ENCODE measurements at places on chromosomes 5 and 9.
A peak's percentile ranks its signal among the peaks of the same experiment; 100 is the strongest.

DNA sequence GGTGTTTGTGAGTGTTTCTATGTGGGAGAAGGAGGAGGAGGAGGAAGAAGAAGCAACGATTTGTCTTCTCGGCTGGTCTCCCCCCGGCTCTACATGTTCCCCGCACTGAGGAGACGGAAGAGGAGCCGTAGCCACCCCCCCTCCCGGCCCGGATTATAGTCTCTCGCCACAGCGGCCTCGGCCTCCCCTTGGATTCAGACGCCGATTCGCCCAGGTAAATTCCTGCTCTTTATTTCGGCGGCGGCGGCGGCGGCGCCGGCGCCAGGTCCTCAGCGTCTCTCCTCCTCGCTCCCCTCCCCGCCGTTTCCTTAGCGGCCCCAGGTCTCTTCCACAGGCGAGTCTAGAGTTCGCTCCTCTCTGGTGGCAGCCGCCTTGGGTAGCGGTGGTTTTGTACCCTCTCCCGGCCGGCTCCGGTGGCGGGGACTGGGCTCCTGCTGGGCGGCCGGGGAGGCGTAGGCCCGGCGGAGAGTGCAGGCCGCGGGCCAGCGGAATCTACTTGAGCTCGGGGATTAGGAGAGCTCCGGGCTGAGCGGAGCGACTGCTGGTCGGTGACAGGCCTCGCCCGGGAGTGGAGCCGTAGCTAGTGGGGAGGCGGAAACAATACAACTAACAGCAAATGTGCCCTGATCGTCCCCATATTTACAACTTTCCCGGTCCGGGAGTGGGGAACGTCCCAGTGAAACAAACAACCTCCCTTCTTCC lies 547 bp downstream of the NIPBL start:
- peak; percentile 71 for DNase-seq

DNA sequence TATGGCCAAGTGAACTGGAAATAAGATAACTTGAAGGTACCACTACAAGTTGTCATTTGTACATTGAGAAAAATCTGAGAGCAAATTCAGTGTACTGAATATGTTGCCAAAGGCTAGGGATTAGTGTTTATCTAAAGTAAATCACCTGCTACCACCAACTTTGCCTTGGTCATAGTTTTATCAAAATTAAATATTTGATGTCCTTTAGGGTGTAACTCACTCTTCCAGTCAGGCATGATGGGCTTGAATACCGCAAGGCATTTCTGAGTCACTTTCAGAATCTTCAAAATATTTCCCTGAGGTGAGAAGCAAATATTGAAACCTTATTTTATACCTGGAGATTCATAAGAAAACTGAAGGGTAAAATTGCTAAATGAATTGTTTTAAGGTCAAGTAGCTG lies 1338.6 kb upstream of the ACO1 start:
- DNase-seq = no peak

GRCh38 chr9:91160599-91161464 lies 200.9 kb downstream of the AUH start:
- no peak for DNase-seq

DNA sequence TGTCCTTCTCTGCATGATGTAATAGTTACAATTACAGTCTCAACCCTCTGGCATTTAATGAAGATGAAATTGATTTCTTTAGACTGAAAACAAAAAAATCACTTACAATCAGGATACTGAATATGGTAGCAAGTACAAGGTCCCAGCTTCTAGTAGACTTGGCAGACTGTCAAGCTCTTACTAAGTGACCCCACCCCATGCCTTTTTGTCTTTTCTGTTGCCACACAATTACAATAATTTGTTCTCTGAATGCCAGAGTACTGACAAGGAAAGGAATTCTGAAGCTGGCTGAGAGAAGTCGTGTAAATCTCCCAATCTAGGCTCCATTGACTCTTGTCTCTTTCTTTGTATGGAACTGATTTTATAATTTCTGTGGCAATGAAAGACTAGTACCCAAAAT lies 154.2 kb downstream of the TMC1 start:
- no peak for DNase-seq

DNA sequence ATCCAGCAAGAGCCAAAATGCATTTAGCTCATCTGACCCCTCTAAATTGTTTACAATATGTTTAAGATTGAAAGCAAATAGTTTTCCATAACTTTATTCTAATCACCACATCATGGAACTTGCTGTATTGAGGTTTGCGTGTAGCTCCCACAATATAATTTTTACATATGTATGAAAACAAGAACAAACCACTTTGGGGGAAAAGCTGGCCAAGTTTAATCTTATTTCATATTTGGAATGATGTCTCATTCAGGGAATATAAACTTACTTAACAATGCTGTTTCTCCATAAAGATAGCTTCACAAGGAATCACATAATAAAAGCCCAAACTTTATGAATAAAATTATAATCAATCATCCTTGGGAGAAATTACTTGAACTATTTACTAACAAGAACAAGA lies 194.6 kb upstream of the PCSK5 start:
- DNase-seq = no peak

GRCh38 chr9:129334105-129334935 lies 156.3 kb upstream of the IER5L start:
- peak; percentile 49 for DNase-seq

DNA sequence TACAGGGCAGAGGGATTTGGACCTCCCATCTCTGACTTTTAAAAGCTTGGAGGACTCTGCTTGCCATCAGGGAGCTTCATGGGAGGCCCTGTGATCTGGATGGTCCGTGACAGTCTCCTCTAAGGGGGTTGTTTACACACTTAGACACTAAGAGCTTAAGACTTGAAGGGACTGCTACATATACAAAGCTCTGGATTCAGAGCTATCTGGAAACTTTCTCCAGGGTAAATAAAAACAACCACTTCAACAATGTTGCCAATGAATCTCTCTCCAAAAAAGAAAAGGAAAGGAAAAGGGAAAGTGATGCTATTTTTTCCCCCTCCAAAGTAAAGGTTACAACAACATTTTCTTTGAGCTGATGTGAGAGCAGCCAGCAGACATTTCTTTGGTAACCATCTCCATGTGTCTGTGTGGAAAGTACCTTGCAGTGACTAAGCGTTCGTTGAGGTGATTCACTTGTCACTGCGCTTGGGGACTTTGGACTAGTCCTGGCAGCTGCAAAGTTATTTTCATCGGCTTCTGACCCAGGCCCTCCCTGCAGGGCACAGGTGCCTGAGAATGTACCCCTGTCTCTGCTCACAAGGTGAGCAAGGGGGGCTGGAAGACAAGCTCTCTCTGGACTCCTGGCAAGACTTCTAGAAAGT lies 262.1 kb upstream of the KLF4 start:
- DNase-seq = no peak

- no peak for DNase-seq
Observed at GRCh38 chr9:114827641-114828302, 21.9 kb upstream of the TNFSF15 start.

GRCh38 chr5:179130101-179130681 lies 70.0 kb downstream of the ZNF354C start:
- no peak for DNase-seq

GRCh38 chr9:119284118-119284517 lies 85.1 kb downstream of the BRINP1 start:
- no peak for DNase-seq

- DNase-seq = no peak
Observed at GRCh38 chr9:133585481-133586351, 23.5 kb downstream of the FAM163B start.

DNA sequence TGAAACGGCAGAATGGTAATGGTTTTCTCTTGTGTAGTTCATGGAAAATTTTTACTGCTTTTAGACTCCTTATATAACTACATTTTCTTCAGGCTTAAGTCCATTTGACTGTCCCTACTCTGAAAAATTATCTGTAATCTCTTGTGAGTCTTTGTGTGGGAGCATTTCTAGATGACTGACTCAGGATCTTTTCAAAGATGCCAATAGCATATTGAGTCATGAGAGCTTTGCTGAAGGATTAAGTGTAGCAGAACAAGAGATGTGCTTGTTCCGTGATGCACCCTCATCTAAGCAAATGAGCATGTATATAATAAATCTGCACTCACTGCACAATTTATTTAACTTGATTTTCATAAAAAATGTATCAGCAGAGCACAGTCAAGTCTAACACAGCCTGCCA lies 298.7 kb upstream of the CDH6 start:
- DNase-seq = no peak

GRCh38 chr9:3730511-3730922 lies 204.7 kb upstream of the RFX3 start:
- no peak for DNase-seq

DNA sequence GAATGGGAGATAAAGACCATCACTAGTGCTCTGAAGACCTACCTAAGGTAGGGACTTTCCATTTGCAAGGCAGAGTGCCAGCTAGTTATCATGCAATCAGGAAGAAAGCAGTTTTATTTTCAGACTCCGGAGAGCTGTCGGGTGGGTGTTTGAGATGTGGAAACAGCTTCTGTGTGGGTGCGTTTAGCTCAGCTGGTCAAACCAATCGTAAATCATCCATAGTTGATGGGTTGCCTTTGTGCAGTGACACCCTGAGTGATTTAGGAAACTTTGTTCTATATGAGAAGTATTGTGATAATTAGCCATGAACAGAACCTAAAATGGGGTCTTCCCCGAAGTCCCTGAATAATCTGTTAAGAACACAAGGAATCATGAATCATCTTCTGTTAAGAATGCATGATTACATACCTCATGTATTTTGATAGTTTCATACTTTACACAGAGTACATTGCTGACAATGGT lies 284.3 kb downstream of the ARHGAP26 start:
- DNase-seq = no peak

GRCh38 chr9:20771729-20772128 lies 87.7 kb downstream of the FOCAD start:
- no peak for DNase-seq

DNA sequence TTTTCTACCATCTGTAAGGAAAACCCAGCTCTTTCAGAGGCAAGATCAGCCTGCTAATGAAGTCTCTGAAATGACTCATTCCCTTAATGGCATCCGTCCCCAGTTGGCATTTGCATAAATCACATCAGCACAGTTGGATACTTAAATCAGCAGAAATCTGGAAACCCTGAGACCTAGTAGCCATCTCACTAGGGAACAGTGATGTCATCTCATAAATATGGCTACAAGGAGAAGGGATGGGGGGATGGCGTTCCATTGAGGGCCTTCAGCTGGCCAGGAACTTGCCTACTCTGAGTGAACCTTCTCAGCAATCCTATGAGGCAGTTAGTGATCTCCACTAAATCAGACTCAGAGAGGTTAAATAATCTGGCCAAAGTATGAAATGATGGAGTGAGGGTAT lies 81.8 kb downstream of the CMYA5 start:
- DNase-seq = no peak

GRCh38 chr5:79109527-79110492 lies 1.8 kb upstream of the BHMT start:
- no peak for DNase-seq

DNA sequence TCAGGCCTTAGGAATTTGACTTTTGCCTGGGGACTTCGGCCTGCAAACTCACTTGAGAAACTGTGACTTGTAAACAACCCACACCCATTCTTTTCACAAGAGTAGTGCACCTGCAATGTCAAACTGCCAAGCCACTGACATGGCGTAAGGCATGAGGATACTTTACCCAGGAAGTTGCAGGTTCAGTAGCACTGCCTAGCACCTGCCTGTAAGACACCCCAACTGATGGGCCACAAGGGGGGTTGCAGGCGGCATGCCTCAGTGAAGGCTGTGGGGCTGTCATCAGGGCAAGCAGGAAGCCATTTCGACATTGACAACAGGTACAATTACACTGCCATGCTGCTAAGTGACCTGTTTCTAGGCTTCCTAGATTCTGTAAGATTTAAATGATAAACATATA lies 41.3 kb upstream of the RASGEF1C start:
- no peak for DNase-seq

GRCh38 chr9:94693485-94694204 lies 32.9 kb upstream of the AOPEP start:
- no peak for DNase-seq

DNA sequence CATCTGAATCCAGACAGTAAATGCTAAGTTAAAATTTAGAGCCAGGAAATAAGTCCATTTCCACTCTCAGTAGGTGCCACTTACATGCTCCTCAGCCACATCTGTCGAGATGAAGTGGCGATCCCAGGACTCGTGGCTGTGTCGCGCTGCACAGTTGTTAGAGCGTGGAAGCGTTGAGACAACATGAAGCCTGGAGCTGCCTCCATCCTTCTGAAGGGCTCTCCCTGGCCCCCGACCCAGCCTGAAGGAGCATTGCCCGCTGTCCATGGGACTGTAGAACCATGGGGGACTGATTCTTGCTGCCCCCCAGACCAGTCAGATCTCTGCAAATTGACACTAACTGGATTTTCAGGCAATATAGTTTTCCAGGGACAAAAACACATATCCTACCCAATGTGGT lies 58.9 kb downstream of the IRX1 start:
- DNase-seq = no peak

DNA sequence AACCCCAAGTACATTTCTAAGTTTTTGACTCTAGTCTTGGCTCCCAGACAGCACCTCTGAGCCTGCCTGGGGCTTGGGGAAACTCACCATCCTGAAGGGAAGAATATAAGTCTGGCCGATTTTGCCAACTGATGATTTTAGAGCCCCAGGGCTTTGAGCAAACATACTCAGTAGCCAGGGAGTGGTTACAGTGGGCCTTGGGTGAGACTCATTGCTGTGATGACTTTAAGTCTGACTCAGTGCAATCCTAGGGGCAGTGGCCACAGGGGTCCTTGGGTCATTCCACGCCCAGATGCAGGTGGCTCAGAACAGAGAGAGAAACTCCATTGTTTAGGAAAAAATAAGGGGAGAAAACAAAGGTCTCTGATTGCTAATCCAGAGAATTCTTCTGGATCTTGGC lies 312.0 kb upstream of the EDIL3 start:
- no peak for DNase-seq

DNA sequence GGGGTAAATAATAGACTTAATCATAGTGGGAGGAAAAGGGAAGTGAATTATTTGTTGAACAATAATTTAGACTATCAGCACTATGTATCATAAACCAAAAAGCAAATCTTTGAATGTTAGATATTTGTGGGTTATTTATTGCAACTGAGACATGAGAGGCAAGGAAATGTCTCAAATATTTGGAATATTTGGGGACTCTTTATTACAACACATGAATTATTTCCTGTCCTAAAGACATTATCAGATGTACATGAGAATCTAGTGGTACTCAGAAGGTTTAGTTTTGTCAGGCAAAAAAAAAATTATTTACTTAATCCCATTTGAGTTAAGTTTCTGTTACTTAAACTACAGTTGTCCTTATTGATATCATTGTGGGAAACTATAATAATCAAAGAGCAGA lies 91.1 kb downstream of the TLR4 start:
- no peak for DNase-seq
